ENCODE measurements at places on chromosomes 7 and 10.

GRCh38 chr10:15824498-15824897 is 35.8 kb downstream of the MINDY3 start:
- DNase-seq: no peak

DNA sequence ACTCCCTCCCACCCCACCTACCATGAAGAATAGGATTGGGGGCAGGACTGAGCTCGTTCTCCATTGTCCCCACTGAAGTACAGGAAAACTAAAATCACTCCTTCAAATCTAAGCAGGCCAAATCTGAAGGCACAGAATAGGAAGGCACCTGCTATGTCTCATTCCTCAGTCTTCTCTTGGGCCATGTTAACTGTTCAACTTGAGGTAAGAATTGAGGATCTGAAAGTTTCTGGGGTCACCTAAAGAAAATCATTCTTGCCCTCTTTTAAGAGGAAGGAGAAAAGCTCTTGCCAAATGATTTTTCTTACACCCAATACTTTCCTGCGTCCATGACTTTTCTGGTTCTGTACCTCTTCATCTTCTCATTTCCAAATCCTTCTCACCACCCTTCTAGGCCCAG is 4.9 kb downstream of the CPN1 start:
- no peak for DNase-seq

GRCh38 chr10:43218206-43218950 is 48.5 kb downstream of the RASGEF1A start:
- no peak for DNase-seq

DNA sequence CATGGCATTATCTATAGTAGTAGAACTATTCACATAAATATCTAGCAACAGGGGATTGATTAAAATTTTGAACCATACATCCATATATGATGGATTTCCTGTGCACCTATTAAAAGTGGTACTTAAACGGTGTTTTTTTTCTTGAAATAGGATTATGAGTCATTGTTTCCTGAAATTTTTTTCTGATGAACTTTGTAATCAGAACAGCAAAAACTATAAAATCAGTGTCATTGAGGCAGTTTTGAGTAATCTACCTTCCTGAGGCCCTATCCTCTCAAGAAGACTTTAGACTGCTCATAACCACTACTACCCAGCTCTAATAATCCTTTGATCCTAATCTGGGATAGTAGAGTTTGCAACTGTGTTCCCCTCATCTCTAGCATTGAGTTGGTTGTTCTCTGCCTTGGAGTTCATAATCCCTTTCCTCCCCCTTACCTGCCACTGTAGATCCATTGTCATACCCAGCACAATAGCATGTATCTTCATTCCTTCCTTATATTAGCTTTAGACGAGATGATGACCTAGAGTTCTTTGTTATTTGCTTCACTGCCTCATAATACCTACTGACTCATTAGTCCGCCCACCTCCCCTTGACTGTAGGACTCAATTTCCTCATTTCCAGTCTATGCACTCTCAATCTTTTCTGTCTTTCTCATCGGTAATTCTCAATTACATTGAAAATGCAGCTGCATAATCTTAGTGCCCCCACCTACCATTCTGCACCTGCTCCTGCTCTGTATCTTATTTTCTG is 133.4 kb downstream of the LRRC4 start:
- DNase-seq: no peak

DNA sequence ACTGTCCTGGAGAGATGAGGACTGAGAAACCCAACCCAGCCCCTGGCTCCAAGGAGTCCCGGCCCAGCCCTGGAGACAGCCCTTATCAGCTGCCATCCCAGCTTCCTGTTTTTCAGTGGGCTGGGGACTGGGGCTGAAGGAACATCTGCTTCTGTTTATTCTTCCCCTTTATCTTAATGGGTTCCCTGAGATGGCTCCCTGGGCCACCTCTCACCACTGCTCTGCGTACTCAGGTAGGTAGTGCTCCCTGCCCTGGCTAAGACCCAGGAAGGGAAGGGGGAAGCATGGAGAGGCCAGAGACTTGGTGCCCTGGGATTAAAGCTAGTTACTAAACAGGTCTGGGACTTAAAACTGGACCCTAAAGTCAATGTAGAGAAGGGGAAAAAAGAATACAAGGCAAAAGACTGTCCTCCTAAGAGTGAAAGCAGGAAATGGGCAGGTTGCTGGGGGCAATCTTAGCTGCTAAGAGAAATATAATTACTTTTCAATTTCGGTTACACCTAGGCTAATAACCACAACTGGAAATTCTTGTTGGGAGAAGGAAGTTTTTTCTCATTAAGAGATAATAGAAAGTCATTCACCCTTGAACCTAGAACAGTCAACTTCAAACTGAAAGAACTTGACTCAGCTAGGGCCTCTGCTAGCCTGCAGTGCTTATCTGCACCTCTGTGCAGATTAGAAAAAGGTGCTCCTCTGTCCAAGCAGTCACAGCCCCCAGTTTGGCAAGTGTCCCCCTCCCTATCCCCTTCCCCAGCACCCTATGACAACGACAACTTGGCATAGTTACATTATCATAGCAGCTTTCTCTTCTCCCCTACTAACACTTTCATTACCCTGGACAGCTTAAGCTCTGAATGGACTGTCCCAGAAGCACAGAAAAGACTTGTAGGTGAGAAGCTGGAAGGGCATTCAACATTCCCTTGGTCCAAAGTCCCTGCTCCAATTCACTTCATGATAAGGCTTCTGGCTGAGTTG is 65.6 kb upstream of the KDM7A start:
- no peak for DNase-seq

DNA sequence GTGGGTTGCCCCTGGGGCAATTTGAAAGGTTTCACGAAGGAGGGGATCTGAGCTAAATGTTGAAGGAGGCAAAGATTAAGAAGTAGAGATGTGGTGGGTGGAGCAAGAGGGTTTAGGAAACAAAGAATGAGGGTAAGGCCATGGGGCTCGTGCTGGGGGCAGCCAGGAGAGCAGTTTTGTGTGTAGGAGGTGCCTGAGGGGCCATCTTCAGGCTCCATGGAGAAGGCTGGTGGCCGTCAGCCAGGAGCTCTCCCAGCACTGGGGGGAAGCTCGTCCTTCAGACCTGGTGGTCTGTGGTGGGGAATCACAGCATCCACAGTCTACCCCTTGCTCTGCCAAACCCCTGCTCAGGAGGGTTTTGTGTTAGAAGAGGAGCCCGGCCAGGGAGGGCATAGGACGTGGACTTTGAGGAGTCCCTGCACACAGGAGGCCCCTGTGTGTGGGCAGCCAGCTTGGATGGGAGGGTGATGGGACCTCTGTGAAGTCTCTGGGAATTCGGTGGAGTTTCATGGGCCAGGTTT is 11.8 kb upstream of the CXCL12 start:
- no peak for DNase-seq

- DNase-seq: no peak
These were observed 159.1 kb upstream of the EEPD1 start for GRCh38 chr7:35993676-35994606.

- DNase-seq: no peak
These were observed 143.1 kb downstream of the CHN2 start for GRCh38 chr7:29337546-29338116.

DNA sequence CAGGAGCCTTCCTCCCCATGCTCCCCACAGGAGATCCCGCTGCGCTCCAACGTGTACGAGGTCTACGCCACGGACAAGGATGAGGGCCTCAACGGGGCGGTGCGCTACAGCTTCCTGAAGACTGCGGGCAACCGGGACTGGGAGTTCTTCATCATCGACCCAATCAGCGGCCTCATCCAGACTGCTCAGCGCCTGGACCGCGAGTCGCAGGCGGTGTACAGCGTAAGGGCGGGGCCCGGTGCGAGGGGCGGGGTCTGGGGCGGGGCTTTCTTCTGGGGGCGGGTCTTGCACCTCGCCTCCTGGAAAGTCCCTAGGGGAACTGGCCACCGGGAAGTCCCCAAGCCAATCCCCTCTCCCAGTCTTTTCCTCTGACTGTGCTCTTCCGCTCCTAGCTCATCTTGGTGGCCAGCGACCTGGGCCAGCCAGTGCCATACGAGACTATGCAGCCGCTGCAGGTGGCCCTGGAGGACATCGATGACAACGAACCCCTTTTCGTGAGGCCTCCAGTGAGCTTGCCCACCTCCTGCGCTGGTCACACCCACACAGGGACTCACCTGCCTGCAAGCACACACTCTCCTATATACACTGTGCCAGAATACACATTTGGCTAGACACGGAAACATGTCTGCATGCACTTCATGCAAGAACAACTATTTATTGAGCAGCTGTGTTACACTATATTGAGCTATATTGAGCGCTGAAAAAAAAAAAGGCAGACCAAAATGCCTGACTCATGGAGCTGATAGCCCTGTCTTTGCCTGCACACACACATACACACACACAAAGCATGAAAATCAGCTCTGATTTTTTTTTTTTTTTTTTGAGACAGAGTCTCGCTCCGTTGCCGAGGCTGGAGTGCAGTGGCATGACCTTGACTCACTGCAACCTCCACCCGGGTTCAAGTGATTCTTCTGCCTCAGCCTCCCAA is 32.7 kb upstream of the VSIR start:
- no peak for DNase-seq

GRCh38 chr10:68135362-68135761 is 26.1 kb downstream of the MYPN start:
- no peak for DNase-seq

GRCh38 chr10:60291344-60291930 is 98.2 kb downstream of the ANK3 start:
- no peak for DNase-seq

DNA sequence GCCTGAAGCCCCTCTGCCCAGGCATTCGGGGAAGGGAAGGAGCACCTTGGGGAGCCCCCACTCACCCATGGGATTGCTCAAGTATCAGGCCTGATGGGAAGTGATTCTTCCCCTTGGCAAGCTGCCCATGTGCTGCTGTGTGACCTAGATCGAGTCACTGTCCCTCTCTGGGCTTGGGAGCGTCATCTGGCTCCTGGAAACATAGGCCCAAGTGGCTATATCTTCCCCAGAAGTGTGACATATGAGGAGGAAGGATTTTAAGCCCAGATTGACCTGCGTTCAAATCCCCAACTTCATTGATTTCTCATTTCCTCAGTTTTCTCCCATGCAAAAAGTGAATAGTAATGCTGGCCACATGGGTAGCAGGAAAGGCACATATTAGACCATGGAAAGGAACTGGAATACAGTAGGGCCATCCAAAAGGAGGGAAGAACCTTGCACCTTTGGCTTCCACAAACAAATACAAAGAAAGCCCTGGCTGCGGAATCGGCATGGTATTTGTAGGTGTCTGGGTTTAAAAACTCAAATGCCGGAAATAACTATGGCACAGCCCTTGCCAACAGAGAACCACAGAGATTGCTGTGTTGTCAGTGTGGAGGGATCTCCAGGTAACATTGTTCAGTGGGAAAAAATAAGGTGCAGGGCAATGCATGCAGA is 169.5 kb upstream of the ZMIZ1 start:
- no peak for DNase-seq

GRCh38 chr10:34580643-34581042 is 234.5 kb downstream of the PARD3 start:
- no peak for DNase-seq

DNA sequence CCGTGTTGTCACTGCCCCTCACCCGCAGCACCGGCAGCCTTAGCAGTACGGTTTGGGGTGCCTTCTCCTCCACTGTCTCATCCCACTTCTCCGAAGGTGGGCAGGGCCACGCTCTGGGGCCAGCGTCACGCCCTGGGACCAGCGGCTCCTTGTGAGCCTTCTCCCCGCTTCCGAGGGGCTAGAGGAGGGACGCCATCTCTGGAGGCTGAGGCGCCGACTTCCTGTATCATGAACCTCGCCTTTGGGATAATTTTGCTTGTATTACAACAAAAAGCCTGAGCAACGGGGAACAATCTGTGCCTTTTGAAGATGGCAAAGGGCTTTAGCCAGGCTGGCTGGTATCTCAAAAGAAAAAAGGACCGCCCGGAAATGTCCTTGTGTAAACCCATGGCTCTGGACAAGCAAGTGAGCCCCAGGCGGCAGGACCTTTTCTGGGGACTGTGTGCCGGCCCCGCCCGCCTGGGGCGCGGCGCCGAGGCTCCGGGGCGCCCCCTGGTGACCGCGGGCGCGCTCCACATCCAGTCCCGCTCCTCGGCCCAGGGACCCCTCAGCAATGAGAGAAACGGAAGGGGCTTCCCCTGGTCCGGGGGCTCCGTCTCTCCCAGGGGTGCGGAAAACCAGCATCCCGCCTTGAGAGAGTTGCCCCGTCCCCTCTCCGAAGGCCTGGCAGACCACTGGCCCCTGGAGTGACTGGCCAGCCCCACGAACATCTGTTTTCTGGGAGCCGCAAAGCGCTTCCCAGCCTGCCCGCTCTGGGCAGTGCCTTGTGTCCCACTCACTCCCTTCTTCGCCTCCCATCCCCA is 3.8 kb downstream of the DEPP1 start:
- peak; percentile 53 for DNase-seq

DNA sequence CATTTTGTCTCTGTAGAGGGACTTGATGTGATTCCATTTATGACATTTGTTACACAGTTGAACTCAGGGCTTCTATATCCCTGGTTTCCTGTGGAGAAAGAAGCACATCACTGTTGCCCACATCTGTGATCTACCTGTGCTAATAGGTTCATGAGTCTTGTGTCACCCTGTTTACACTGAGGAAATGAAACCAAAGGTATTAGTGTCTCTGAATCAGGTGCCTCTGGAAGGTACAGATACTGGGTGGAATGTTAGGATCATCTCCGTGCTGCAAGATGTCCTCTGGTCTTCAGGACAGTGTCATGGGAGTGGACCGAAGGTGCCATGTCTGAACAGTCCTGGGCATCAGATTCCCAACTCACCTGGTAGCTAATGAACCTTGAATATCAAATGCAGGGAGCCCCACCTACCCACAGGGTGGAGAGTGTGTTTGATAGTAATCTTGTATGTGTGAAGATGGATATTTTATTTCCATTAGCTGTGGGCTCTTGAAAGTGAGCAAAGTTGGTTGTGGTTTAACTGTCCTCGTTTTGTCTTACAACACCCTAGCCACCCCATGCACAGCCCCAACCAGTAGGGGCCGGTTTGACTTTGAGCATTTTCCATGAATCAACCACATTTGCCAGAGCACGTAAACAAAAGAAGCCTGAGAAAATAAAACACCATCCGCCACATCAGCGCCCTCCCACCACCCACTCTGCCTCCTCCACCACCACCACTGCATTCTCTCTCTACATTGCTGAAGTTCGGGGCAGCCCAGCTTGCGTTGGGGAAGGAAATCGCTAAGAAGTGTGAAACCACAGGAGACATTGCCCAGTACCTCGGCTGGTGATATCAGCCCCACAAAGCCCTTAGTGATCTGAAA is 40.7 kb downstream of the TARP start:
- peak; percentile 63 for DNase-seq
